ENCODE measurements at places on chromosomes 2 and 18.

DNA sequence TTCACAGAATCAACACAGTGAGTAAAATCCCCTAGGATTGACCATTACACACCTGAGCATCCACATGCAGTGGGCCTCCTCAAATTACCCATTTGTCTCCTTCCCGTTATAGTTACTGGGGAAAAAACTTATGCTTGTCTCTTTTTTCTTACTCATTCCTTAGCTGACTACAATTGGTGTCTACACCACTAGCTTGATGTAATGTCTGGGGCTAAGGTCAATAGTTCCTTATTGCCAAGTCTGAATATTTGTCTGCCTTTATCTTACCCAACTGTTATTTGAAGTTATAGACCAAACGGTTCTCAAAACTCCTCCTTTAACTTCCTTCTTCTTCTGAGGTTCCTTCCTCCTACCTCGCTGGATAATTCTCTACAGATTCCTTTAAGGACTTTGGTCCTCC is 41.9 kb upstream of the TMEM17 start:
- DNase-seq, result no peak

DNA sequence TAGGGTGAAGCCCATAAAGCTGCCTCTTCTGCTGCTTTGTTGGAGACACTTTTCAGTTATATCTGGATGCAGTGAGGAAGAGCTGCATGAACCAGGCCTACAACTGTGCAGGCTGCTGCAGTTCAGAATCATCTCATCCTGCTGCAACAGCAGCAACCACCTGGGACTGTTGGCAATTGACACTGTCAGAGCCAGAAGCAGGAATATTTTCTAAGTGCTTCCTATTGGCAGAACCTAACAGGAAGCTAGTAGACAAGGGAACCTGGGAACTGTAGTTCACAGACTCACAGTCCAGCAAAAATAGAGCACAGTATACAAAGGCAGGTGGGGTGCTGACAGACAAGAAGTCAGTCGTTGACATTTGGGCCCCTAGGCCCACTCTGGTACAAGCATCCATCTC is 452.9 kb upstream of the SPRED2 start:
- DNase-seq, result no peak

DNA sequence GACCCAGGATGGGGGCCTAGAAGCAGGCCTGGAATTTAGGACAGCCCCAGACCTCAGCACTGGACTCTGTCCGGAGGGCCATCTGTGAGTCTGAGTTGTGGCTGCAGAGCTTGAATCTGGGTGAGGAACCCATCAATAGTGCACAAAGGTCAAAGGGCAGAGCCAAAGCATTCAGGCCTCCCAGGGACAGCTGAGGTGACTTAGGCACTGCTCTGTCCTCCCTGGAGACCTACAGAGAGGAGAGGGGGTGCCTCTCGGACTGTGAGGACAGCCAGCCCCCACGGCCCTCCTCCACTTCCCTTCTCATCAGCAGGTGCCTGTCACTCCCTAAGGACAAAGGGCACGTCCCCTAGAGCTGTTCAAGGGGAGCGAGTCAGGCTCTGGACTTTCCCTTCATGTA is 25.1 kb upstream of the PRLH start:
- no peak for DNase-seq

DNA sequence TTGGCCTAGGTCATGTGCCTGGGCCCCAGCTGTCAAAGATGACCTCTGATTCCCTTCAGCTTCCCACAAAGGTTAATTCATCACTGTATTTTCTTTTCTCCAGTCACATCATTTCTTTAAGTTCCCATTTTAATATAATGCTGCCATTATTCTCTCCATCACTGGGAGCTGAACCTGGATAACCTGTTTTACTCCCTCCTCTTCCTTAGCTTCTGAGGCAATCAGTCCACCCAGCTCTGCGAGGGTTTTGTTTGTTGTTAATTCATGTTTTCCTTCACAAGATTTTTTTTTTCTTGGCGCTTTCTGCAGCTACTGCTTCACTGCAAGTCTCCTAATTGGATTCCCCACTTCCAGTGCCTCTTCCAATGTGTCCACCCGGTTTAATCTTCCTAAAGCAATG is 5.1 kb upstream of the EML4 start:
- DNase-seq, result no peak

DNA sequence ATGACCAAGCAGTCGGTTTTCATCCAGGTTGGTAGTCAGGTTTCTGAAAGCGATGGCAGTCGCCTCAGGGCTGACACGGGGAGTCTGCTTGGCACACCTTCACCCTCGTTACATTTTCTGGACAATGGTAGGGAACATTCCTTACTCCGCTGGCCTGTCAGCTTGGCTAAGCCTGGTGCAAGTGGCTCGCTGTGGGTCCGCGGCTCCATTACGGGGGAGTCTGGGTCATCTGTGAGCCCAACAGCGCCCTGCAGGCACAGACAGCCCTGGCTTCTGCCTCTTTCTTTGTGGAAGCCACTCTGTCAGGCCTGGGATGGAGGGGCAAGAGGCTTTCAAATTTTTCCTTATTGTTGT is 95.6 kb downstream of the HDAC4 start:
- DNase-seq, result no peak

DNA sequence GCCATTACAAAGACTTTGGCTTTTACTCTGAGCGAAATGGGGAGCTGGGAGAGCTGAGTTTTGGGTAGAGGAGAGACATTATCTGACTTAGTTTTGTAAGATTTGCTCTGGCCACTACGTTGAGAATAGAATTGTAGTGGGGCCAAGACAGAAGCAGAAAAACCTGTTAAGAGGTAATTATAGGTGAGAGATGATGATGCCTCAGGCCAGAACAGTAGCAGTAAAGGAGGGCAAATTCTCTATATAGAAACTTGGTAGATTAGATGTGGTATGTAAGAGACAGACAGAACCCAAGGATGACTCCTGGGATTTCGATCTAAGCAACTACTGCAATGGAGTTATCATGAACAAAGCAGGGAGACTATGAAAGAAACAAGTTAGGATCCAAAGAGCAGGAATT is 17.4 kb upstream of the CREB1 start:
- DNase-seq, result no peak

DNA sequence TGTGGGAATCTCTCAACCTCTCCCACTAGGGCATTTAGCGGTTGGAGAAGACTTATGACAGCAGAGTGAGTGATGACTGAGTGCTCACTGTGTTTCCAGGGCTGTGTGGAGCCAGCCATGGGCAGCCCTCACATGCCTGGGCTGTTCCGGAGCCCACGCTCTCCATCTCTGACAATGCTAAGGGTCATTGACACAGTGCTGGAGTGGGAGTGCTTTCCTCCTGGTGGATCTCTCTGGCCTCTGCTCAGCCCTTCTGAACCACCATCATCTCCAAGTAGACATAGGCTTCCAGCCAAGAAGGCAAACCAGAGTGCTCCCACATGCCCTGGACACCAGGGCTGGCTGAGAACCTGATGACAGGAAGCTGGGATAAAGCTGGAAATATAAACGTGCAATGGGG is 33.1 kb upstream of the TWIST2 start:
- DNase-seq, result no peak

DNA sequence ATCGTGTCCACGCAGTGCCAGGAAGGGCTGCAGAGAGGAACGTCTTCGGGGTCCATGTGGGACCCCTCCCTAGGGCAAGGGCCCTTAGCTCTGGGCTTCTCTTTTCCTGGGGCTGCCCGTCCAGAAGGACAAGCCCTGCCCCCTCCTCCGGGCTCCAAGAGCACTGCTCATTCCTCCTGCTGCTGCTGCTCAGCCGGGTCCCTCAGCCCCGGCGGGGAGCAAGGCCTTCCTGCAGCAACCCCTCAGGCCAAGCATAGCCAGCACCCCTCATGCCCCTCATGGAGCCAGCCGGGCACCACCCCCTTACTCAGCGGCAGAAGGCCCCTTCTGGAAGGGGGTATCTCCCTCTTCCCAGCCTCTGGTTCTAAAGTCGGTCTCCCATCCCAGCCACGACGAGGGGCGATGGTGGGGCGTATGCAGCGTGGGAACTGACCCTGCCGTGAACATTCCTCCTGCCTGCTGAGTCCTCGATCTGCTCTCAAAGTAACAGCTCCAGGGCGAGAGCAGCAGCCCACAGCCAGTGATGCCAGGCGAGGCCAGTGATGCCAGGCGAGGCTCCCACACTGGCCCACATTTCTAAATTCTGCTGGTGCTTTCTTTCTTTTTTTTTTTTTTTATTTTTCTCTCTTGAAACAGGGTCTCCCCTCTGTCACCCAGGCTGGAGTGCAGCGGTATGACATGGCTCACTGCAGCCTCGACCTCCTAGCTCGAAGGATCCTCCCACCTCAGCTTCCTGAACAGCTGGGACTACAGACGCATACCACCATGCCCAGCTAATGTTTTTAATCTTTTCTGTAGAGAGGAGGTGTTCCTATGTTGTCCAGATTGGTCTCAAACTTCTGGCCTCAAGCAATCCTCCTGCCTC is 99.7 kb downstream of the HDAC4 start:
- DNase-seq, result no peak

- no peak for DNase-seq
Observed at GRCh38 chr2:65429786-65430602, 2.4 kb downstream of the SPRED2 start.

DNA sequence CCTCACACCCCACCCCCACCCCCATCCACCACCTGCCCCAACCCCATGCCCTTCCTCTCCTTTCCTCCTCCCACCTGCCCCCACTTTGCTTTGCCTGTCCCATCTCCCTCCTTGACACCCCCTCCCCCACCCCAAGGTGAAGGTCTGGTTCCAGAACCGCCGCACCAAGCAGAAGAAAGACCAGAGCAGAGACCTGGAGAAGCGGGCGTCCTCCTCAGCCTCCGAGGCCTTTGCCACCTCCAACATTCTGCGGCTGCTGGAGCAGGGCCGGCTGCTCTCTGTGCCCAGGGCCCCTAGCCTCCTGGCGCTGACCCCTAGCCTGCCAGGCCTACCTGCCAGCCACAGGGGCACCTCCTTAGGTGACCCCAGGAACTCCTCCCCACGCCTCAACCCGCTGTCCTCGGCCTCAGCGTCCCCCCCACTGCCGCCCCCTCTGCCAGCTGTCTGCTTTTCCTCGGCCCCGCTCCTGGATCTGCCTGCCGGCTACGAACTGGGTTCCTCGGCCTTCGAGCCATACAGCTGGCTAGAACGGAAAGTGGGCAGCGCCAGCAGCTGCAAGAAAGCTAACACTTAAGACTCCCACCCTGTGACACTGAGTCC is 3.0 kb upstream of the ATP6V1B1 start:
- no peak for DNase-seq

GRCh38 chr18:24853076-24853475 is 392.6 kb downstream of the HRH4 start:
- DNase-seq, result no peak

- DNase-seq, result no peak
Observed at GRCh38 chr18:77069931-77070330, 62.7 kb downstream of the MBP start.

GRCh38 chr2:201709049-201709448 is 10.6 kb upstream of the MPP4 start:
- no peak for DNase-seq

DNA sequence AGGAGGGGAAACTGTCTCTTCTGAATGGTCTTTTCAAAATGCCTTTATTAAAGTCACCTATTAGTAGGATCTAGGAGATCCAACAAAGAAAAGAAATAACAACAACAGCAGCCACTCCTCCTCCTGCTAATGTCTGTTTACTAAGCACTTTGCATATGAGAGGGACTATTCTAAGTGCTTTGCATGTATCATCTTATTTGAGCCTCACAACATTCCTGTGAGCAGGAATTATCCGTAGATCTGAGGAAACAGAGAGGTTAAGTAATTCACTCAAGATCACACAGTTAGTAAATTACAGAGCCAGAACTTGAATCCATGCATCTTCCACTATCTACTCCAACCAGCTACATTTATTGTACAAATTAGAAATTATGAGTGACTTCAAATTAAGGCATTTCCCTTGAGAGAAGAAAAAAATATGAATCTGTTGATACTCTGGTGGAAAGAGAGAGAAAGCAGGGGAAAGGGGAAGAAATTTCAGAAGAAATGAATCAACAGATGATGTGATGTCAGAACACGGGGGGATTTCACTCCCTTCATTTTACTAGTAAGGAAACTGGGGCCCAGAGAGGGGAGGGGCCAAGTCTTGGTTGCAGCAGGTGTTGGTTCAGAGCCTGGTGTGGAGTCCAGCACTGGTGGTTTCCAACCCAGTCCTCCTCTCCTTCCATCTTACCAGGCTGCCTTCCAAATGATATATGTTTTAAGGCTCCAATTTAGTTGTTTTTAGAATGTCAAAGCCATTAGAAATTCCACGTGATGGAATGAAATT is 49.7 kb downstream of the TSN start:
- no peak for DNase-seq

- DNase-seq, result no peak
Observed at GRCh38 chr18:62450175-62450545, 72.7 kb upstream of the ZCCHC2 start.

GRCh38 chr2:64792300-64792699 is 138.6 kb upstream of the SERTAD2 start:
- DNase-seq, result no peak

DNA sequence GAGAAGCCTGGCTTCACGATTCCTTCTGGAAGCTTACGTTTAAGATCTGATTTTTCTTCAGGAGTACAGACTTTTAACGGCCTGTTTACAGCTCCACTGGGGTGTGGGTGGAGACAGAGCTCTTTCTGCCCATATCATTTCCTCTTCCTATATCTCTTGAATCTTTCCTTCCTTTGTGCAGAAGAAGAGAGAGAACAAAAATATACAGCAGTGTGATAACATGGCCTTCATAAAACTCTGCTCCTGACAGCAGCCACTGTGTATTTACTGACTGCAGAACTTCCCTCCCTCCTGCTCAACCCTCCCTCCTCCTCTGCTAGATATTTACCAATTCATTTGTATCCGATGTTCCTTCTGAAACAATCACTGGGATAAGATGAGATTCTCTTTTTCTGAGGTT is 34.1 kb upstream of the REEP1 start:
- DNase-seq, result no peak

- DNase-seq, result no peak
Observed at GRCh38 chr18:74500372-74500771, 4.2 kb downstream of the CNDP2 start.

DNA sequence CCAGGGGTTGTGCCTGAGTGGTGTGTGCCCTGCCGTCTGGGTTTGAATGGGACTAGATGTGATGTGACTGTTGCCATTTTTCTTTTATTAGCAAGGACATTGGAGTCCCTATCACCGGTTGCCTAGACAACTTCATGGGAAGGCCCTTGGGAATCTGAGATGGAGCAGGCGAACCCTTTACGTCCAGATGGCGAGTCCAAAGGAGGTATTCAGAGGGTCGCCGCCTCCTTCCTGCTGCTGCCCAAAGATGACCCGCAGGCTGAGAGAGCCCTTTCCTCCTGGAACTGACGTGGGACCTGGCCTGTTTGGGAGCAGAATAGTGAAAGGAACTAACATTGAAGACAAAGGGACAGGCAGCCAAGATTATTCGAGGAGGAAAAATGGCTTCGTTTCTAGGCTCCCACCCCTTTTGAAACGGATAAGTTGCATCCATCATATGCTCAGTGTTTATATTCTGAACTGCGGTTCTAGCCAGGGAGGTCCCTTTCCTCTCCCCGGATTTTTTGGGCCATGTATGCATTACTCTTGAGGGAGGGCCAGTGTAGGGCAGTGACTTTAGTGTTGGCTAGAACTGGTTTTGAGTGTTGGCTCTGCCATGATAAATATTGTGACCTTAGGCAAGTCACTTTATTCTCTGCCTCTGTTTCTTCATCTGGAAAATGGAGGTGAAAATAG is 673 bp downstream of the CENPO start:
- no peak for DNase-seq

GRCh38 chr18:55546851-55547704 is 40.9 kb downstream of the TCF4 start:
- peak; percentile 15 for DNase-seq

All from retinal pigment epithelial cell (primary cell).